ENCODE measurements at places on chromosomes 4 and X.

- DNase-seq, result peak; percentile 64
These were observed 648.7 kb upstream of the DIPK2B start for GRCh38 chrX:45849261-45849862.

DNA sequence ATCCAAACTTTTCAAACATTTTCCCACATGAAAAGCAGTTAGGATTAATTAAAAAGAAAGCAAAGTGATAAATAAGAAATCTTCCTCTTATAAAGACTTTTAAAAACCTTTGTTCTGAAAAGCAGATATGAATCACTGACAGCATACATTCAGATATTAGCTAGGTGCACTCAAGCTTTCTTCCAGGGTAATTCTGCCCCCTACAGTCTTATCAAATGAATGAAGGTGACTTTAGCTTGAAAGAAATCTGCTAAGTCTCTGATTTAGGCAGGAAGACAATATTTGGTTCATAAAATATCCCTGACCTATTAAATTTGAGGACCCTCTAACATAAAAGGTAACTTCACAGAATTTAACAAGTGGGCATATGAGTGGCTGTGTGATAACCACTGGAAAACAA lies 209.1 kb upstream of the FAM47A start:
- DNase-seq, result no peak

GRCh38 chr4:173189117-173189693 lies 20.6 kb downstream of the GALNT7 start:
- DNase-seq, result no peak

DNA sequence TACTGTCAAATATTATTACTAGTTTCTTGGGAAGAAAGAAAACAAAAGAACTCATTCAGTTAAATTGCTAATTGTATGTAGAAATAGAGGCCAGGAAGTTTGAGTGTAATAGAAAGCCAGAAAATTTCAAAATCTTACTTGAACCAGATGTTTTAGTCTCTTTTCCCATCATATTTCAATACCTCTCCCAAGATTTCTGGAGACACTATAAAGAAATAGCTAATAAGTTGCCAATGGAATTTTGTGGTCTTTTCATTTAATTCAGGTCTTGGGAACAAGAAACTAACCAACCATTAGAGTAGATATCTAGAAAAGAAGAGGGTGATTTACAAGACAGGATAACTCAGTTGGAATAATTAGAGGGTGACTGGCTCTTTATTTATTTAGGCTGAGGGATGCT lies 112.2 kb downstream of the AGTR2 start:
- DNase-seq, result no peak

DNA sequence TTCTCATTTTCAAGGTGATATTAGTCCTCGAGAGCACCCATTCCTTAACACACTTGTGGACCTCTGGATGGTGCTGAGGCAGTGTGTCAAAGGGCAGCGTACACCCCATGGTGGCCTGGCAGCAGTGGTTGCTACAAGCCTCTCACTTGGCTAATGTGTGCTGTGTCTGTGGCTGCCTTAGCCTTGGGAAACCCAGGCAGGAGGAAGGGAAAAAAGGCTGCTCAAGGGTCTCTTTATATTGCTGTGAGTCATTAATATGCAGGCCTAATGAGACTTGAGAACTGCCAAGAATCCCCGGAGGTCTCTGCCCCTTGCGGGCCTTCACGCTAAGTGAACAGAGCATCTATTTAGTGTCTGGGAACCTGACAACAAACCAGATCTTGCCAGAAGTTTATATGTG lies 7.0 kb downstream of the PCDH10 start:
- no peak for DNase-seq

DNA sequence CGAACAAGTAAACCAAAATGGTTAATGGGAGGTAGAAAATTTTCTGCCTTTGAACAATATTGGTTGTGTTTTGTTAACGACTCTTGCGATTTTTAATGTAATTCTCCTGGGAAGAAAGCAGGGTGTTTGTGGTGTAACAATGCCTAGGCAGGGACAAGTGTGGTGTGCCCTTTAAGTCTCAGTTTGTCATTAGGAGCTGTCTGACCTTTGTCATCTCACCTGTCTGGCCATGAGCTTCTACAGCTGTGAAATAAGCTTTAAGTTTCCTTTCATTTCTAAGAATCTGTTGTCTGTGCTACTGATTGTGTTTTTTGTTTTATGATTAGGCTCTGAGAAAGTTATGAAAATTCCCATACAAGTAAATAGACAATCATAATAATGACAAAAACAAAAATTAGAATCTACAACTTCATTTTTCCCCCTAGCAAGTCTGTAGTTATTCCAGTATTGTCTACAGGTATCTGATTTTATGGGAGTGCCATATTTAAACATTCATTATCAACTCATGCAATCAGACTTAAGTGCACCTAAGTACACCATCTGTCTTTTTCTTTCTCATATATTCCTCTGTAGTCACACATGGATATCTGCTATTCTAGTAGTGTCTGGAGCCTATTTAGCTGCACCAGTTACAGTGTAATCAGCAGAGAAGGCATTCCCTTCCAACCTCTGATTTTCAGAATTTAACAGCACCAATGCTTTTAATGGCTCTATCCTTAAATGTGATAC lies 203.5 kb downstream of the PPARGC1A start:
- DNase-seq, result no peak

- DNase-seq, result no peak
These were observed 91.5 kb downstream of the ELOVL6 start for GRCh38 chr4:110106931-110107296.

DNA sequence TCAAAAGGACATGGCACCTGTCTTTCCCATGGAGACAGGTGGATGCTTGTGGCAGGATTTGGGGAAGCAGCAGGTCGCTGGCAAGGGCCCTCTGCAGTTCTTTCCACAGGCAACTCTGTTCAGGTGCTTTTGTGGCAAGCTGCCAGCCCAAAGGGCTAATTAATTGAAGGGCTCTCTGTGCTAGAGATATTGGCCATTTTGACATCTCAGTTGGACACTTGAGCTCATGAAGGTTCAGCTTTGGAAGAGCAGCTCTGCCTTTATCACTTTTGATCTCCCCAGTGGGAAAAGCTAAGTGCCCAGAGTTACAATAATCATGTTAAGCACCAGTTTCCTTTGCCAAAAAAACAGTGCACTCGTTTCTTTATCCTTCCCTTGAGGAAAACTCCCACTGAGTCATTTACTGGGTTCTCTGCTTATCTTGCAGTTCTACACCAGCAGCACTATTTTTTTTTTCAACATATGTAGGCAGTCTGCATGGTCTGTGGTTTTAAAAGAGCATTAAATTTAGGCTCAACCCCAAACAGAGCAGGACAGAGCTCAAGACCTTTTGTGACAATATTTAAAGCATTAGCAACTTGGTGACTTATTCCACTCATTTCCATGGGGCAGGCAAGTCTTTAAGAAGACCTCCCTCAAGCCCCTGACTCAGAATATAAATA lies 336.4 kb upstream of the RASGEF1B start:
- DNase-seq, result no peak

- peak; percentile 60 for DNase-seq
These were observed 127.4 kb upstream of the RPL34 start for GRCh38 chr4:108492816-108493595.

DNA sequence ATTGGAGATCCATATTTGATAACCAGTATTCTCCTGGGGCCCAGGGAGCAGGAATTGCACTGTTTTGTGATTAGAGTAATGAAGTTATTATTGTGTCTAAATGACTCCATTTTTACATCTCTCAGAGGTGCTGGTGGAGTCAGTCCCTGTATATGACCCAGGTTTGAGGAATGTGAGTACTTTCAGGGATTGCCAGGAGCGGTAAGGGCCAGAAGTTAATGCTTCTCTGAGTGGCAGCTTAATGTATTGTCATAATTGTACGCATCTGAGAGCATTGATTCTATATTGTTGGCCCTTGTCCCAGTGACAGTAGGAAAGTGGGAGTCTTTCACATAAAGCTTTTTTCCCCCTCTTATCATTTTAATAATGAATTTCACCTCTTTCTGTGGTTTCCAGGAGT lies 146.2 kb downstream of the GATB start:
- DNase-seq, result no peak

- DNase-seq, result no peak
These were observed 39.2 kb upstream of the ARHGAP6 start for GRCh38 chrX:11704725-11705495.

GRCh38 chr4:75699299-75699698 lies 25.1 kb upstream of the USO1 start:
- no peak for DNase-seq

- no peak for DNase-seq
These were observed 303.7 kb downstream of the CAMK2D start for GRCh38 chr4:113457886-113458285.

GRCh38 chr4:183445097-183445428 lies 627 bp downstream of the CDKN2AIP start:
- DNase-seq, result no peak

DNA sequence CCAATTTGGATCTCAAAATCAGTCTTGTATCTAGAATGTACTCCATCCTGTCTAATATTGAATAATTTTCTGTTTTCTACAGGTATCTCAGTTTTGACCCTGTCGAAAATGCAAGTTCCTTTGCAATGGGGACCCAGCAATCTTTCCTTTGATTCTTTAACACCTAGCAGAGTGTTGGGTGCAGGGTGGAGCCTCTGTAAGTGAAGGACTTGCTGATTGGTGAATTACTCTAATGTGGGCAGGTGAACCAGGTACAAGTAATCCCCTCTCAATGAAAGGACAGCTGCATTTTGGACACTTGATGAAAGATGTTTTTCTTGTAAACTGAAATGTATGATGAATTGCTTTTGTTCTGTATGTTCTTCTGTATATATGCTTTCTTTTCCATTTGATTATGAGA lies 54.9 kb downstream of the NWD2 start:
- DNase-seq, result no peak

DNA sequence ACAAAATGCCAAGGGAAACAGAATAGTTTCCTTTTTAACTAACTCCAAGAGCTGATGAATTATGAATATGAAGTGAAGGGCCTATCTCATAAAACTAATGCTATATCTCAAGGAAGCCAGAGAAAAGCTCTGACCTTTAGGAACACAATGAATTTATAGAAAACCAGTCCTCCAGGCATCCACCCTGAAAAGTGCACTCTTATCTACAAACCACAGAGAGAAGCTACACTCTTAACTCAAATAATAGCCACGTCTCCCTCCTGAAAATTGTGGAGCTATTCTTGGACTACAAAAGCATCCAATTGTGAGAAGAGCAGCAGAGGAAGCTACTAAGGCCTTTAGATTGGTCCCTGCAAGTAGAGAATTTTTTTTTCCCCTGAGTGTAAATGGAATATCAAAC lies 253.9 kb downstream of the IL15 start:
- no peak for DNase-seq

DNA sequence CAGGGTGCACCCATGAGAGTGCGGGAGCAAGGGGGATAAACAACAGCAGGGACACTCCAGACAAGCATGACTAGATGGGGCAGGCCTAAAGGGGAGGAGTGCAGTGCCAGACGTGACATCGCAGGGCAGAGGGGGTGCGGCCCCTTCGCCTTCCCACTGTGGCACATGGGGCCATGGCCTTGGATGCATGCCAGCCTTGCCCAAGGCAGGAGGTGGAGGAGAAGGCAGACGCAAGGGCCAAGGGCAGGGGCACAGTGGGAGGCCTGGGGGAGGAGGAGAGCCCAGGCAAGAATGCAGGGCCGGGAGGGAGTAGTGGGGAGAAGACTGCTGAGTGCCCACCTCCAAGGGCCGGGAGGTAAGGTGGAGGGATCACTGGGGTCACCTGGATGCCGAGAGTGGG lies 21.6 kb downstream of the PNMA6E start:
- no peak for DNase-seq

GRCh38 chr4:48334900-48335384 lies 6.4 kb upstream of the SLAIN2 start:
- no peak for DNase-seq

DNA sequence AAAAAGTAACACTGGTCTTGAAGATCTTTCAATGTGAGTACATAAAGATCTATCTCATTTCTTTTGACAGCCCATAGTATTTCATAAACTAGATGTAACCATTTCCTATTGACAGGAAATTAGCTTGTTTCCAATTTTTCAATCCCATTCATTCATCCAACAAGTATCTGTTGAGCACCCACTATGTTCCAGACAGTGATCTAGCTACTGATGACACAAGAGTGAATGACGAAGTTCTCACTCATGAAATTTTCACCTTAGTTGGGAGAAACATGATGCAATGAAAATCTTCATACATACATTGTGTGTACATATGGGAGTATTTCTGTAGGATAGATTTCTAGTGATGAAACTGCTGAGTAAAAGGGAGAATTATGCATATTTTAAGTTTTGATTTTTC lies 1.7 kb downstream of the CD38 start:
- no peak for DNase-seq

GRCh38 chr4:61427099-61427817 lies 227.1 kb downstream of the ADGRL3 start:
- no peak for DNase-seq

GRCh38 chr4:113614414-113614813 lies 147.1 kb downstream of the CAMK2D start:
- DNase-seq, result no peak

DNA sequence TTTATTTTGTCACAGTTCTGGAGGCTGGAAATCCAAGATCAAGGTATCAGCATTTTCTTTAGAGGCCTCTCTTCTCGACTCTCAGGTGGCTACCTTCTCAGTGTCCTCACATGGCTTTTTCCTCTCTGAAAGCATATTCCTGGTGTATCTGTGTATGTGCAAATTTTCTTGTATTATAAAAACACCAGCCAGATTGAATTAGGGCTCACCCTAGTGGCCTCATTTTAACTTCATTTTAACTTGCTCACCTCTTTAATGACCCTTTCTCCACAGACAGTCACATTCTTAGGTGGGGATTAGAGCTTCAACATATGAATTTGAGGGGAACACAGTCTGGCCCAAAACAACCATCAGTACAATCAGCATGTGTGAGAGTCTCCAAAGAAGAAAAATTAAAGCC lies 542.4 kb upstream of the FAM241A start:
- DNase-seq, result no peak

DNA sequence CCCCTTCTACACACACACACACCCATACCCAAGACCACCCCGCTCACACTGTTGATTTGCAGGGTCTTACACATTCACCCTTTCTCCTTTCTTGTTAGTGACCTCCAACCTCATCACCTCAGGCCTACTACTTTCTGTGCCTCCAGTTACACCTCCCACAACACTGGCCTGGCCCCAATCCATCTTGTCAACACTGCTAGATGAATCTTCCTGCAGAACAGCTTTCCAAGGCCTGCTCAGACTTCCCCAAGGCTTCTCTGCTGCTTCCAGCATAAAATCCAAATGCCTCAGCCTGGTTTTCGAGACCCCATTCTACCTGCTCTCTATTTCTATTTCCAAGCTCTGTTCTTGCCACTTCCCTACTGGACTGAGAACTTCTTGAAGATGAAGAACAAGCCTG lies 79.9 kb downstream of the NHSL2 start:
- no peak for DNase-seq

DNA sequence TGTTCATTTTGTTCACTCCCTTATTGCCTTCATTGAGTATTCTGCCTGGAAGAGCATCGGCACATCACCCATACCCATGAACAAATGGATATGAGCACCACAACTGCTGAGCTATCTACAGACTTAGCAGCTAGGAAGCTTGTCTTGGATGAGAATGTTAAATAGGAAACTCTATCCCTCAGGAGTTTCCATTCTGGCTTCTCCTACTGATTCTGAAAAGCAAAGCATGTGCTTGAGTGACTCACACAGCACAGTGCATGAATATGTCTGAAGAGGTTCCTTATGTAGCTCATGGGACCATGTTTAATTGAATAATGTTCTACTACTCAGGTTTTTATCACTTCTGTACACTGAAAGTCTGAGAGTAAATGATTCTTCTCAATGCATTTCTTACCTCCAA lies 57.3 kb upstream of the MXRA5 start:
- no peak for DNase-seq
